ENCODE measurements at places on chromosomes 11 and 22. TPM values are rescaled to one million over a fixed set of nuclear protein-coding genes. Genes with fewer than 3 reads are reported as not detected.

- no peak for DNase-seq
Measured at GRCh38 chr11:91326751-91327150, 897.9 kb upstream of the FAT3 start.

DNA sequence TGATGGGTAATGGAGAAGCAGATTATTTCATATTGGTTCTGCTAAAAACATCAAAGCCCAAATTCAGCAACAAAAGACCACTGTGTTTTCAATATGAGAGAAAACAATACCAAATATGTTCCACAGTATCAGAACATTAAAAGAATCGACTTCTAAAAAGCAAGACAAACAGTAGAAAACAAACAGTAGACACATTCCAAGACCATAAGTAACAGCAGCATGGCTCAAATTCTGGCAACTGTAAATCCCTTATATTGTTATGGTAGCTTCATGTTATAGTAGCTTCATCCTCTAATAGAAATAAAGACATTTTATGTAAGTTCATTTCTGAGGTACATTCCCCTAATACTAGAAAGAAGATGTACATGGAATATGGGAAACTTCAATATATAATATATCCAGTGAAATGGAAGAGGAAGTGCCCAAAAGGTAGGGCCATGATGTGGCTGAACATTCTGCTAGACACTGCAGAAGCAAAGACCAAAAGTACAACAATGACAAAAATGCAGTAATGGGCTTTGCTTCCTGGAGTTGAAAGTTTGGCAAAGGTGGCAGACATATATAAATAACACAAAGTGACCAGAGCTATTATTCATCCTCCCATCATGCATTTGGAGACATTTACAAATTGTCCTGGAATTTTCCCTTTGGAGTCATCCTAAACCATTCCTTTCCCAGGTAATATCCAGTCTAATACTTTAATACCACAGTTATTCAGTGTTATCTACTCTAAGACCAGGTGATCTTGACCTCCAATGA, 299.9 kb downstream of the DCDC1 start:
- DNase-seq = no peak

- no peak for DNase-seq
Measured at GRCh38 chr11:122069707-122070360, 46.2 kb downstream of the BLID start.

DNA sequence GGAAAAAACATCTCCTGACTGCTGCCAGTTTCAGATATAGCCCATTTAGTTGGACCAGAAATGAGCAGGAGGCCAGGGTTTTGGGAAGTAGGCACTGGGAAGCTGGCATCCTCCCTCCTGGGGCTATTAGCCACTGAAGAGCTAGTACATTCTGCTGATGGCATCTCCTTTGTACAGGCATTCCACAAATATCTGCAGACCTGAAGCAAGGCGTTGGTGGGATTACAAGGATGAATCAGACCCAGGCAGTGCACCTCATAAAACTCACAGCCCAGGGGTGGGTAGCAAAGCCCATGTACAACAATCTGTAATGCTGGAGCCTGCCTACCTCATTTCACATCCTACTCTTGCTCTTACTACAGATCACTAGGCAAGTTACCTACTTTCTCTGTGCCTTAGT, 27.5 kb upstream of the POU2AF1 start:
- DNase-seq = no peak

DNA sequence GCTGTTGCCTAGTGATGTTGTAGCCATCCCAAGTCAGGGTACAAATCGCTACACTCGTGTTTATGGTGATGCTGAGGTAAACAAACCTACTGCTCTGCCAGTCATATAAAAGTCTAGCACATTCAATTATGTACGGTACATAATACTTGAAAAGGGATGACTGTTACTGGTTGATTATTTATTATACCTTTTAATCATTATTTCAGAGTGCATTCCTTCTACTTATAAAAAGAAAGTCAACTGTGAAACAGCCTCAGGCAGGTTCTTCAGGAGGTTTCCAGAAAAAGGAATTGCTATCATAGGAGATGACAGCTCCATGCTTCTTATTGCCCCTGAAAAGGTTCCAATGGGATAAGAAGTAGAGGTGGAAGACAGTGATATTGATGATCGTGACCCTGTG, 652.5 kb upstream of the KIRREL3 start:
- DNase-seq = no peak

DNA sequence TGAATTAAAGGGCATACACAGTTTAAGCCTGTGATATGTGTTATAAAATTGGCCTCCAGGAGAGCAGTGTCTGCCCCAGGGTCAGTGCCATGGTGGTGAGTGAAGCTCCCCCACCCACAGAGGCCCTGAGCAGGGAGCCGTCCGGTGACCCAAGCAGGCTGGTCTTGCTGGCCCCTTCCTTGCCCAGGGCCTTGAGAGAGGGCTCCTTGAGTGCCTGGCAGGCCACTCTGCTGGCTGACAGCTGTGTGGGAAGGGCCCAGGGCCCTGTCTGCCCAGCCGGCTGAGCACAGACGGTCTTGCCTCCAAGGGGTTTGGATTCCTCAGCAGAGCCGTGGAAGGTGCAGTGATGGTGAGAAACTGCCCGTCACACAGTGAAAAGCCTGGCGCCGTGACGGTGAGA, 25.9 kb downstream of the PTDSS2 start:
- DNase-seq = no peak

DNA sequence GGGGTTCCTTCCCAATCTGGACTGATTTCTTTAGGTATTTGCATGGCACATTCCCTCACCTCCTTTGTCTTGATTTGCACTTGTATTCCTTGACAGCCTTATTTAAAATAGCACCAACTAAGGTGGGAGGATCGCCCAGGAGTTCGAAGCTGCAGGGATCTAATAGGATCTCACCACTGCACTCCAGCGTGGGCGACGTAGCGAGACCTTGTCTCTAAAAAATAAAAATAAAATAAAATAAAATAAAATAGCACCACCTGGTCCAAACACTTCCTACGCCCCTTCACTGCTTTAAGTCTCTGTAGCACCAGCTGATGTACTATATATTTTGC, 775 bp downstream of the SLC2A11 start:
- no peak for DNase-seq

GRCh38 chr11:134393638-134394037, 18.4 kb downstream of the B3GAT1 start:
- no peak for DNase-seq

DNA sequence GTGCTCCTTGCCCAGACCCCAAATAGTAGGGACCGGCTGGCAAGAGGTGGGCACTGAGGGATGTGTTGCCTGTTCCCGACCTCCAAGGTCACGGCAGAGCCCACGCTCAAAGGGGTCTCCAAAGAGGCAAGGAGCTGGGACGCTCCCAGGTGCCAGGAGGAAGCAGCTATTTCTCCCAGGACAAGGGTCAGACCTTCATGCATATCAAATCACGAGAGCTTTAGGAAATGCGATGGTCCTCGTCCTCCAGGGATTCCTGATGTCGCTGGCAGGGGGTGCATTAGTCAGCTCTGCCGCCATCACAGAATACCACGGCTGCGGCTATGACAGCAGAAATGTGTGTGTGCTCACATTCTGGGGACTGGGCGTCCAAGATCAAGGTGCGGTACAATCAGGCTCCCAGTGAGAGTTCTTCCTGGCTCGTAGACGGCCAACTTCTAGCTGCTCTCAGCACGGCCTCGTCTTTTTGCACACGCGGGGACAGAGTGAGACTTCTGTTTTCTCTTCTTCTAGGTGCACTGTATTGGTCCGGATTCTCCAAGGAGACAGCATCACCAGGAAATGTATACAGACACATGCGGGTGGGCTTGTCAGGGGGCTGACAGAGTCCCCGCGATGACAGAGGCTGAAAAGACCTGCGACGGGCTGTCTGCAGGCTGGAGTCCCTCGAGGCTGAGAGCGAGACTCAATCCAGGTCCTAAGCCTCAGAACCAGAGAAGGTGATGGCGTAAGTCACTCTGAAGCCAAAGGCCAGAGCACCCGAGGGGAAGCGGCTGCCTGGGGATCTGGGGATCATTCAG, 81.6 kb downstream of the SHANK2 start:
- DNase-seq = no peak

- DNase-seq = no peak
Measured at GRCh38 chr11:8785998-8786397, 103.4 kb downstream of the RPL27A start.

- DNase-seq = no peak
Measured at GRCh38 chr11:34394771-34395300, 37.0 kb upstream of the ABTB2 start.

- no peak for DNase-seq
Measured at GRCh38 chr11:44950031-44950624, 555 bp downstream of the TP53I11 start.

DNA sequence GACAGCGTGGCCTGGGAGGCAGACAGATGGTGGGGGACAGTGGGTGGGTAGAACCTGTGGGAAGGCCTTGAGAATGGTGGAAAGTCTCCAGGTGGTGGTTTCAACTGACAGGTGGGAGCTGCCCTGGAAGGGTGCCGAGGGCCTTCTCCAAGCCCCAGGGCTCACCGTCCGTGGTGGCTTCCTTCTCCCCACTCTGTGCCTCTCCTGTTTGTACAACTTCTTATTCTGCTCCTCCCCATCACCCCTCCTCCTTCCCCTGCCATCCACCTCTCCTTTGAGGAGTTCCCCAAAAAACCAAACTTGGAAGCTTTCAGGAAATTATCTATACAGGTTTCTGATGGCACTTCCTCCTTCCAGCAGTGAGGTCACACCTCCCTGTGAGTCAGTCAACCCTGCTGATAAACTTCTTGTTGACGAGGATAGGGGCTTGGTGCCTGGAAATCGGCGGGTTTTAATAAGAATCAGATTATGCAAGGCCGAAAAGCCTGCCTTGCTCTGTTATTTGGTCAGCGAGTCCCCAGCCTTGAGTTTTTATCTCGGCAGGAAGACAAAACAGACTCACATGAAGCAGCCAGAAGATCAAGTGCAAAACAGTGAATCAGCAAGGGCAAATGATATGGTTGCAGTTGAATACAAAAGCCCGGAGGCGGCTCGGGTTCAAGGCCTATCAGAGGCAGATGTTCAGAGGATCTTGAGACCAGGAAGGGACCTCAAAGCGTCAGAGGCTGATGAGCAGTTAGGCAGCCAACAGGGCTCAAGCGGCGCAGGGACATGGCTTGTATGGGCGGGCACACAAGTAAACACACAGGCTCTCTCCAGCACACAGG, 9.5 kb upstream of the ST3GAL4 start:
- no peak for DNase-seq

Gene AIFM3
- total RNA-seq = 0.53 TPM

Gene OR4D5
- total RNA-seq = not detected

Gene GLB1L2
- total RNA-seq = 1.5 TPM

Gene PRSS23
- 169 TPM for total RNA-seq

Gene APOA5
- not detected for total RNA-seq

Gene SEPTIN5
- total RNA-seq = 25.6 TPM

Gene TBX1
- total RNA-seq = 1.2 TPM

Gene ANO3
- 1.2 TPM for total RNA-seq

Gene KDM4E
- total RNA-seq = not detected

Gene RTN4R
- total RNA-seq = 3.1 TPM

Gene CD3G
- 1.1 TPM for total RNA-seq

Gene EMID1
- total RNA-seq = 9.4 TPM

Gene NXPE4
- not detected for total RNA-seq
